ENCODE measurements at places on chromosomes 1 and 21. TPM values are rescaled to one million over a fixed set of nuclear protein-coding genes. Genes with fewer than 3 reads are reported as not detected.

The NPL gene
- polyA plus RNA-seq: 4.9 TPM

The FAM72B gene
- polyA plus RNA-seq: 1.2 TPM

The NLRP3 gene
- polyA plus RNA-seq: 0.12 TPM

The TNNT2 gene
- 0.61 TPM for polyA plus RNA-seq

The MTMR11 gene
- polyA plus RNA-seq: 15.6 TPM
